ENCODE measurements at places on chromosomes 5 and 9.
A peak's percentile ranks its signal among the peaks of the same experiment; 100 is the strongest.

DNA sequence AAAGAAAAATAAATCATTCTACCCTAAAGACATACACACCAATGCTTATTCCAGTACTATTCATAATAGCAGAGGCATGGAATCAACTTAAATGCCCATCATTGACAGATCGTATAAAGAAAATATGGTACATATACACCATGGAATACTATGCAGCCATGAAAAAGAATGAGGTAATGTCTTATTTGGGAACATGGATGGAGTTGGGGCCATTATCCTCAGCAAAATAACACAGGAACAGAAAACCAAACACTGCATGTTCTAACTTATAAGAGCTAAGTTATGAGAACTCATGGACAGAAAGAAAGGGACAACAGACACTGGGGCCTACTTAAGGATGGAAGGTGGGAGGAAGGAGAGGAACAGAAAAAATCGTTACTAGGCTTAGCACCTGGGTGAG lies 527.5 kb upstream of the ST8SIA4 start:
- DNase-seq = no peak

GRCh38 chr5:132987531-132988408 lies 24.3 kb upstream of the AFF4 start:
- no peak for DNase-seq

- no peak for DNase-seq
Measured at GRCh38 chr5:118580949-118581348, 407.4 kb downstream of the DTWD2 start.

- DNase-seq = no peak
Measured at GRCh38 chr9:23811633-23812032, 14.4 kb downstream of the ELAVL2 start.

GRCh38 chr5:59770953-59771352 lies 122.6 kb downstream of the PDE4D start:
- DNase-seq = no peak

DNA sequence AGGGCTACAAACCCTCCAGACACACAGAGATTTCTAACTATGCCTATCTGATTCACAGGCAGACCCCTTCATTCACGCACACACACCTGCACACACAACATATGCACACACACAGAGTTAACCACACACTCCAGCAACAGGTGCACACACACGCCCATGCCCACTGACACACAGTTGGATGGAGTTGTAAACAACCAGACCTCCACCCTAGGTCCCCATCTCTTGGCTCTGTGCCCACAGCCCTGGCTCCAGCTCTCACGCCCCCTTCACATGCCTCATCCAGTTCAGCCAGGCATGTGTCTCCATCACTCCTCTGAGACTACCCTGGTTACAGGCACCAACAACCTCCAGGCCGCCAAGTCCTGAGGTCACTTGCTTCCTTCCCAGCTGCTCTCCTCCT lies 61.1 kb downstream of the PSD2 start:
- DNase-seq = no peak

- DNase-seq = peak; percentile 76
Measured at GRCh38 chr9:120936011-120936763, 9.6 kb upstream of the TRAF1 start.

- DNase-seq = no peak
Measured at GRCh38 chr5:140664030-140664358, 710 bp upstream of the WDR55 start.

GRCh38 chr5:102743900-102744299 lies 11.2 kb upstream of the PAM start:
- no peak for DNase-seq

DNA sequence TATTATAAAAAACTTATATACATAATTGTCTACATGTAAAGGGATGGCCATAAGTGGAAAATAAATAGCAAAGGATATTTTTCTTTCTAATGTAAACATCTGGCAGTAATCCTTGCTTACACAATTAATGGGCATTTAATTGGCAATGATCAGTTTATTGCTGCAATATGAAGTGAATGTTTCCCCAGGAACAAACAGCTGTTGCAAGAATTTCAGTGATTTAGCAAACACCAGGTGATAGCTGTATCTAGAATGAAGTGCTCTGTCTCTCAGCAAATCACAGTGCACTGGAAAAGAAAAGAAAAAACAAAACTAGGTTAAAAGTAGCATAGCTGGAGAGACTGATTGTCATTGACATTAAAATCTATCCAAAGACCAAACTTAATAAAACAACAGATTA lies 594.5 kb upstream of the ARRDC3 start:
- no peak for DNase-seq

DNA sequence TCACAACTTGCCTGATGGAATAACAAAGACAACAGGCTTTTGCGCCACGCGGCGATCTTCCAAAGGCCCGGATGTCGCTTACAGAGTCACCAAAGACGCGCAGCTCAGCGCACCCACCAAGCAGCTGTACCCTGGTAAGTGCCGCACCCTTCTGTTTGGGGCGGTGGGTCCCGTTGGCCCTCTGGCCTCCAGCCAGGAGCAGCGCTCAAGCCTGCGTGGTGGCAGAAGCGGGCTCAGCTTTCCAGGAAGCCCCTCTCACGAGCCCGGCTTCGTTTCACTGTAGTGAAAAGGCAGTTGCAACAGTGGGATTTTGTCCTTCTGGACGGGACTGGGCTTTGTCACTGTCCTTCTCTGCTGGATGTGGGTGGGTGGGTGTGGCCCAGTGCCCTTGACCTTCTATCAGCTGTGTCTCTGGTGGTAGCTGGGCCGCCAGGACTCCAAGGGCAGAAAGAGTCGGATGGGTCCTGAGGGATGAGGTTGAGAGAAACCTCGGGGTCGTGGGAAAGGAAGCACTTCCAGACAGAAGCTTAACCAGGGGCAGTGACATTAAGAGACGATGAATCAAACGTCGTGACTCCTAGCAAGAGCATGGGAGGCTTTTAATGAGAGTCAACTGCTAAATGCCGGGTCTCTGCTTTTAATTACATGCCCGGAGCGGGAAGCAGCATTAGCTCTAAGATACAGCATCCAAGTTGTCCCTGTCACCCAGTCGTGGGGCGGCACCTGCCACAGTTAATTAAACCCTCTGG lies 49.5 kb downstream of the COL5A1 start:
- no peak for DNase-seq

- DNase-seq = no peak
Measured at GRCh38 chr5:131180407-131180806, 9.7 kb downstream of the LYRM7 start.

- DNase-seq = no peak
Measured at GRCh38 chr5:133449181-133449580, 163.2 kb downstream of the FSTL4 start.

GRCh38 chr9:104786293-104786692 lies 22.4 kb downstream of the NIPSNAP3B start:
- DNase-seq = no peak

- DNase-seq = no peak
Measured at GRCh38 chr5:107619781-107620180, 51.0 kb downstream of the EFNA5 start.

DNA sequence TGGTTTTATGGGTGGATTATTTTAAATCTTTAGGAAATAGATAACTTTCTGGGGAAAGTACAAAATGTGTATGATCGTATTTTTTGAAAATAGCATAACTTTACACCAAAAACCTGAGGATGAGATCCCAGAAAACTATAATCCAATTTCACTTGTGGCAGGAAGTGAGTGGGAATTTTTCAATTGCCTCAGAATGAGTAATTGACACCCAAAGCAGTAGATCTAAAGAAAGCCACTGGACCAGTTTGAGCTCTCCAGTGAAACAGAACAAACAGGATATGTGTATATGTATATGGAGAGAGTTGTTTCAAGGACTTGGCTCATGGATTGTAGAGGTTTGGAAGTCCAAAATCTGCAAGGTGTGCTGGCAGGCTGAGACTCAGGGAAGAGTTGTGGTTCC lies 109.2 kb upstream of the SHB start:
- DNase-seq = no peak

GRCh38 chr5:65919773-65920172 lies 6.6 kb upstream of the ERBIN start:
- no peak for DNase-seq

DNA sequence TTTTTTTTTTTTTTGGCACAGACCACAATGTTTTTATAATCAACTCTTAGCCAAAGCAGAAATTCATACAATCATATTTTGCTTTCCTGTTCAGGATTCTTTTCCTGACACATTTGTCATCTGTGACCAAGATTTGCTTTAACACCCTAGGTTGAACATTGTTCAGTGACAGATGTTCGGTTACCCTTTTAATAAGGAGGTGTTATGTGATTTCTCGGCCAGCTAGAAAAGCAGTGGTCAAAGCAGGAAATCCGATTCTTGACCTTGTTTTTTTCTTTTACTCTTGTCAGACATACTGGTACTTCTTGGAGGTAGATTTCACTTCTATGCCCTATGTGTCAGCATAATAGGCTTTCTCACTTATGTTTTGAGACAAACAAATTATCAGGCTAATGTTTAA lies 335.3 kb upstream of the ACTBL2 start:
- DNase-seq = no peak

- DNase-seq = peak; percentile 38
Measured at GRCh38 chr5:131382407-131383395, 118.8 kb downstream of the CDC42SE2 start.

DNA sequence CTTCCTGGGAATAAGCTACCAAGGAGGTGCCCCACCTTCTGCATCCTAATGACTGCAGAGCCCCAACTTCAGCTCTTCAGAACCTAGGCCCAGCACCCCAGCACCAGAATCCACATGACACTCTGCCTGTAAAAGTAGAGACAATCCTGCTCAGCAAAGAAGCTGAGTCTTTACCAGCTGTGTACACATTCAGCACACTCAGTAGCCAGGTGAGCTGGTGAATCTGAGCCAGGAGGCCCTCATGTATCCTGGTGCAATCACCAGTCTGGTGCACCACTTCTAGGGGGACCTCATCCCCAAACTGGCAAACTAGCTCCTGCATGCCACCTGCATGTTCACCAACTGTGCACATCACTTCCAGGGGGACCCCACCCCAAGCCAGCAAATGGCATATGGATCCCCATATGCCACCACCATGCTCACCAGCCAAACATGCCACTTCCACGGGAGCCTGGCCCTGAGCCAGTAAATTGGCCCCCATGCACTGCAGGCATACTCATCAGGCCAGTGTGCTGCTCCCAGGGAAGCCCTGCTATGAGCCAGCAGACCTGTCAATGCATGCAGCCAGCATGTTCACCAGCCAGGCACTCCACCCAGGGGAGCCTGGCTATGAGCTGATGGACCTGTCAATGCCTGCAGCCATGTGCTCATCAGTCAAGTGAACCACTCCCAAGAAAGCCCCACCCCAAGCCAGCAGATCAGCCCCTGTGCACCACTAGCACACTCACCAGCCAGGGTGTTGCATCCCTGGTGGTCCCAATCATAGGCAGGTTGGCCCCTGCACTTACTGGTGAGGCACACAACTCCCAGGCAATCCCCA lies 15.6 kb upstream of the BTNL9 start:
- DNase-seq = no peak

- peak; percentile 11 for DNase-seq
Measured at GRCh38 chr9:18396102-18396728, 77.7 kb upstream of the ADAMTSL1 start.

DNA sequence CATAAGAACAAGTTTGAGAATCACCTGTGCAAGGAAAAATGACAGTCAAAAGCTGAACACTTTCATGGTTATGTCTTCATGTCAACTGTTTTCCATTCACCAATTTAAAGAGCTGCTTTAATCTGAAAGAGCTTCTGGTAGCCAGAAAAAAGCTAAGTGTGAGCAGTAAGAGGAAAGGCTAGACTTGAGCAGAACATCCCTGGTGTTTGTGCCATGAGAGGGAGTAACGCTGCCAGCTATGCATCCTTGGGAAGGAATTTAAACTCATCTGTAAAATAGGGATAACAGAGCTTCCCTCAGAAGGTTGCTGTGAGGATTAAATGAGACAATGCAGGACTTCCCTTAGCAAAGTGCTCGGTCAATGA lies 193.7 kb downstream of the MAPKAP1 start:
- DNase-seq = no peak

GRCh38 chr9:69214939-69215338 lies 40.9 kb downstream of the TJP2 start:
- no peak for DNase-seq

DNA sequence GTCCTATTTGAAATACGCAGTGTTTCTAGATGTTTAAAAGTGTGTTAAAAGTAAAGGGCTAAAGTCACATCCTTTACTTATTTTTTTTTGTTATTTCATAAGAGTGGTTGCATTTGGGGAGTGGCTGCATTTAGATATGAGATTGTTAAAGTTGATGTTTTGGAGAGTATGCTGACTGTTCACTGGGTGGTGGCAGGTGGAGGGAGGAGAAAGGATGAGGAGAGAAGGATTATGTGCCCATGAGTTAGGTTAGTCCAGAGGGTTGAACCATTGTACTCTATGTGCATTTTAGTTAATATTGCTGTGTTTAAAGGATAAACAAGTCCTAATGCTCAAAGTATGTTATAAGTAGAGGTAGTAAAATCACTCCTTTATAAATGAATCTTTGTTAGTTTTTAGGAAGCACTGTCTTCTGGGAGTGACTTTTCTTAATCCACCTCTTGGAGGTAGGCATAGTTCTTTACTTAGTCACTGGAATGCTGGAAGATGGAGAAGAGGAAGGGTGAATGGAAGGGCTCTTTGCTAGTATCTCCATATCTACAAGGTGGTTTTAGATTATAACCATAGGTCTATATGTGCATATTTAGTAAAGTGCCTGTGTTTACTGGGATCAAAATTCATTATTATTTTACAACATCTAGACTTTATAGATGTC lies 332.3 kb downstream of the NPR3 start:
- DNase-seq = no peak

DNA sequence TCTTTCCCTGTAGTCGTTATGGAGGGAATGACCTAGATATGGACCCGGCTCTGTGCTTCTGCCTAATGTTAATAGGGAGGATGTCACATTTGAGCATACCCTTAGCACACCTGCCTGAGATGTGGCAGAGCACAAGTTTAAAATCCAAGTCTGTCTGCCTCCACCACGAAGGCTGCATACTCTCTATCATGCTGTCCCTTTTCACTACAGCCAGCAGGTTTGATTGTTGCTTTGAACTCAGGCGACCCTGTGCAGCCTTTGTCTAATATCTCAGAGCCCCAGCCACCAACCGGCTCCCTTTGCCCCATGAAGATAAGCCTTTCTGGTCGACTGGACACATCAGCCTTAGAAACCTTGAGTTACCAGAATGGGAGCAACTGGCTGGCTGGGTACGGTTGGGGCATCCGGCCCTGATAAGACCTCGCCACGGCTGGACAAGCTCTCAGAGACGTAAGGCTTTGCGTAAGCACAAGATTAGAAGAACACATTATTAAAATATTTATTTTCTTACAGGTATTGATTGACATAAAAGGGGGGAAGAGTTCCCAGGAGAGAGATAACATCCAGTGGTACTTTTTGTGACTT lies 222.0 kb upstream of the TRIM32 start:
- no peak for DNase-seq

DNA sequence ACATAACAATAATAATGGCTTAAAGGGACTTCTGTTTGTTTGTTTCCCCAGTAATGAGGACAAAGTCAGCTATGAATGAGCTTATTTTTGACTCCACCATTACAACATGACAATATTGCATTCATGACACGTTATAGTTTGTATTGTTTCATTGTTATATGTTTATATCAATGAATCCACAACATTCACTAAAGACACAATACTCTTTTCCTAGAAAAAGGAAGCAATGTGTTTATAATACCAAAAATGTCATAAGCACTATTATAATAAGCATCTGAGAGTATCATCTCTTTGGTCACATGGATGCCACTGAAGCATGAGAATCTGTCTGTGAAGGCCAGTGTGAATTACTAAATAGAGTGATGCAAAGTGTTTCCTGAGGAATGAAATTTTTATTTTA lies 1026.9 kb upstream of the C9orf72 start:
- DNase-seq = no peak
